ENCODE measurements at places on chromosomes 12 and 14.
A peak's percentile ranks its signal among the peaks of the same experiment; 100 is the strongest.

GRCh38 chr14:73172500-73172899 is 36.2 kb downstream of the PSEN1 start:
- DNase-seq: no peak

- no peak for DNase-seq
Observed at GRCh38 chr14:98903371-98903770, 368.6 kb downstream of the BCL11B start.

DNA sequence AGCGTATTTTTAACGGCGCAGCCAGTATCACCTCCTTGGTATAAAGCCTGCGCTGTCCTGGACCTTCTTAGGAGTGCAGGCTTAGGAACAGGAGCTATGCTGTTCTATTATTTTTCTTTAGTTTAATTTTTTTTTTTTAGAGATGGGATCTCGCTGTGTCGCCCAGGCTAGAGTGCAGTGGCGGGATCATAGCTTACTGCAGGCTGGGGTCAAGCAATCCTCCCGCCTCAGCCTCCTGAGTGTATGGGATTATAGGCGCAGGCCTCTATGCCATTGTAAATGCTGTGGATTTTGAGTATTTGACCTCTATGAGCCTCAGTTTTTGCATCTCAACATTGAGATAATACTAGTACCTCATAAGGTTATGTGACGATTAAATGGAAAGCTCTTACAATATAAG is 4.1 kb downstream of the OR10AD1 start:
- no peak for DNase-seq

- DNase-seq: no peak
Observed at GRCh38 chr12:96368233-96368632, 32.0 kb downstream of the CDK17 start.

DNA sequence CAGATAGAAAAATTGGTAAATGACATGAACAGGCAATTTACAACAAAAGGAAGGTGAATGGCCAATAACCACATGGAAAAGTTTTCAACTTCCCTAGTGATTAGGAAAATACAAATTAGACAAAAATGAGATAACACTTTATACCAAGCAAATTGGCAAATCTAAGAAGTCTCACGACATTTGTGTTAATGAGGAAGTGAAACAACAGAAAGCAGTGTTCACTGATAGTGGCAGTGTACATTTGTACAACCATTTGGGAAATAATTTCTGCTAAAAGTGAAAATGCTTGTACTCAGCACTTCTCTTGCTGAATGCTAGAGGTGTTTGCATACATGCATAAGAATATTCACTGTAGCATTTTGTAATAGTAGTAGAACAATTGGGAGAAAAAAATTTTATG is 126.6 kb downstream of the LLPH start:
- DNase-seq: peak; percentile 57

GRCh38 chr12:132152953-132153352 is 8.7 kb downstream of the NOC4L start:
- DNase-seq: no peak

DNA sequence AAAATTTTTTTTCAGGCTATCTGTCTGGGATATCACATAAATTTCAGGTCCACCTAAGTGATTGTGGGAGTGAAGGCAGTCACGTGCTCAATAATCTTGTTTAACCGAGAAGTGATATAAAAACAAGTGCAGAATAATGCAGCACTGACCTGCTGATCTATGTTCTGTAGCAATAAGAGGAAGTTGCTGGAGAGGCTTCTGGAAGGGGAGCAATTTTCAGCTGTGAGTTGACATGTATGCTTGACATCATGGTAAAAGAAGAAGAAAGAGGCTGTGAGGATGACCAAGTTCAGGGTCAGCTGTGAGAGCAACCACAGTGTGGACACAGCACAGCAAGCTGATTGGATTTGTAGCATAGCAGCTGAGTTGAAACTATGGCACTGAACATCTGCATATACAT is 172.0 kb upstream of the PELI2 start:
- DNase-seq: peak; percentile 58

- no peak for DNase-seq
Observed at GRCh38 chr14:91067186-91067585, 6.7 kb upstream of the RPS6KA5 start.

DNA sequence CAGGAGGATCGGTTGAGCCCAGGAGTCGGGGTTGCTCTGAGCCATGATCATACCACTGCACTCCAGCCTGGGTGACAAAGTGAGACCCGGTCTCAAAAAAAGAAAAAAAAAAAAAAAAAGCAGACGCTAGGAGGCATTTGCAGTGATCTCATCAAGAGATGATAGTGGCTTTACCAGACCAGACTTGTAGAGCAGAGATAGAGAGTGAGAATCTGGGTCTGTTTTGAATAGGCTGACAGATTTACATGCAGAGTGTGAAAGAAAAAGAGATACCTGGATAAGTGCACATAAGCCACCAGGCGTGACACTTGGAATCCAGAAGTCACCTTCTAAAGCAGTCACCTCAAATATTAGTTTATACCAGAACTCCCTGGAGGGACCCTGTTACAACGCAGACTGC is 21.1 kb upstream of the FLRT2 start:
- no peak for DNase-seq

GRCh38 chr14:34232790-34233189 is 229.2 kb downstream of the SPTSSA start:
- DNase-seq: no peak

DNA sequence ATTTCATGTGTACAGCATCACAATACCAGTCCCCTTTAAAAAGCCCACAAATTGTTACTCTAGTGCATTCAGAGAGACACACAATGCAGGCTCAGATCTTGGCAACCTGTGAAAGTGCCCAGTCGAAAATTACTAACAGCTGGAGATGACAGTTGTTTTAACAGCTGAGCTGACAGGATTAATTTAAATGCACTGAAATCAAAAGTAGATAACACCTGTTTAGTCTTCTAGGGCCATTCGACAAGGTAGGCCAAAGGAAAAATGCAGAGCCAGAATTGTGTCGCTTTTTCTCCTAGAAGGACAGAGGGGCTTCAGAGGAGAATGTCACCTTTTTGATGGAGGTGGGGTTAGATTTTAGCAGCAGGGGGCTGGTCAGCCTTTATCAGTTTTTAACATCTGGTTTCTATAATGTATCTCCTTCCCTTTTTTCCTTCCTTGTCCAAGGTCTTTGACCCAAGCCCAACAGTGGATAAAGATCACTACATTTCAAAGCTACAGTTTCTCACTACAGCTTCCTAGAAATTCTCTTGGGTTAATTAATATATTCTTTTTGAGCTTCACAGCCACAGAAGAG is 139.1 kb downstream of the SOX5 start:
- no peak for DNase-seq

- no peak for DNase-seq
Observed at GRCh38 chr14:61212546-61212945, 68.6 kb downstream of the TMEM30B start.

- DNase-seq: no peak
Observed at GRCh38 chr14:23362200-23362599, 2.8 kb downstream of the EFS start.

- DNase-seq: no peak
Observed at GRCh38 chr14:41385797-41386196, 220.9 kb upstream of the LRFN5 start.

DNA sequence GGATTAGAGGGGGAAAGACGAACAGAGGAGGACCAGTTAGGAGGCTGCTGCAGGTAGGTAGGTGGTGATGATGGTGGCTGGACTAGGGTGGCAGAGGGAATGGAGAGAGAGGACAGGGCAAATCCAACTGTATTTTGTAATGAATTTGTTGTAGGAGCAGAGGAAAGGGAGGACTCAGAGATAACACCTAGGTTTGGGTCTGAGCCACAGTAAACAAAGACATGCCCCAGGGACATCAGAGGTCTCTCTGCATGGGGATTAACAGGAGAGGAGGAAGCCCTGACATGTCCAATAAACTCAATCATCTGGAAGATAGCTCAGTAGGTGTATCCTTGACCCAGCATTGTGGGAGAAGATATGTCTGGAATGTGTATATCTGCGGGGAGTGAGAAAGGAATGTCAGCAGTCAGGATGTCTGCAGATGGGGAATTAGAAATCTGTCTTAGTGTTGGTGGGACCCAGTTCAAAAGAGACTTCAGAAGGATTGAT is 4.7 kb upstream of the SLC48A1 start:
- DNase-seq: no peak

GRCh38 chr14:53249059-53249458 is 95.9 kb upstream of the DDHD1 start:
- DNase-seq: no peak

- DNase-seq: no peak
Observed at GRCh38 chr12:32159925-32160324, 53.3 kb downstream of the BICD1 start.

DNA sequence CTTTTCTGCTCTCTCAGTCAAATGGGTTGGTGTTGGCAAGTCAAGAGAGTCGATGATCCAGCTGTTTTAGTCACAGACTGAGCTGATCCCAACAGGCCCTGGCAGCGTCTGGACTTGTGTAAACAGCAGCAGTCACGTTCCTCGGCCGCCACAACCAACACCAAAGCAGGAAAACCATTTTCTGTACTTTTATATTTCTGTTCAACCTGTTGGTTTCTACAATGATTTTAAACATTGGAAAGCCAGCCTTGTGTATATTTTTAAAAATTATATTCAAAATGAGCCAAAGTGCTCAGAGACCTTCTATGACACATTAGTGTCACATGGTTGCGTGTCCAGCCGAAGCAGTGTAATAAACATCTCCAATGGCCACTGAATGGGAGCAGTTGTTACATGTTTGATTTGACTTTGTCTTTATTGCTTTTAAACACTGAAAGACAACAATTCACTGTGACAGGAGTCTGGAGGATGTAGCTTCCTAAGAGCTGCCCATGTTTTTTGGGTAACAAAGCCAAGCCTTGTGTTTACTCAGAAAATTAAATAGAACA is 5.9 kb upstream of the SIVA1 start:
- DNase-seq: no peak

- no peak for DNase-seq
Observed at GRCh38 chr14:102592763-102593060, 263 bp downstream of the RCOR1 start.

GRCh38 chr12:131591136-131591535 is 119.8 kb upstream of the SFSWAP start:
- no peak for DNase-seq

DNA sequence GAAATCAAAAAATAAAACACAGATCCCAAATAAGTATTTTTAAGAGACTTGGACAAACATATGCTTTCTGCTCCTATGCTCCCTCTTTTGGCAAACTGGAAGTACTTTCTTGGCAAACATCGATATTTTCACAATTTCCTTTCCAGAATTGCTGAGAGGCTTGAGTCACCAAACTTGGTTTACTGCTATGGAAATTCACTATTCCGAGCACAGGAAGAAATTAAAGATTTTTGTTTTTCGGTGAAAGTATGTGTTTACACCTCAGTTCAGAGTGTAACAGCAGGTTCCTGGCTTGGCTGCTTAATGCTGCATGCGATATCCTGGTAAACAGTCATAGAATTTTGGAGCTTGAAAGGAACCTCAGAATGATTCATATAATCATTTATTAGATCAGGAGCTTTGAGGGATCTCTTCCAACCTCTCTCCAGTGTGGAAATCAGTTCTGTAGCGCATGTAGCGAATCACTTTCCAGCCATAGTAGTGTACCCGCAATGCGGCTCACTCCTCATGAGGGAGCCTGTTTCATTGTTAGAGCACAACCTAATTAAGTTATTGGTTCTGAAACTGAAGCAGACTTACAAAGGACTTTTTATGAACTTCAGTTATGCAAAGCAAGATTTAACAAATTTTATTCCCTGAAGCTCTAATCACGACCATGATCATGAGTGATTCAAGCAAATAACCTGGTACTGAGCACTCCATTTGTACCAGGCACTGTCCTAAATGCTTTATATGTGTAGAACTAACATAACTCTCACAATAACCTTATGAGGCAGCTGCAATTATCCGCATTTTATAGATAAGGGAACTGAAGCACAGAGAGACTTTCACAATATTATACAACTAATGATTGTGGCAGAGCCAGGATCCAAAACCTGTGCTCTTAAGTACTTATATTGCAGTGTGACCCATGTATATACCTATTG is 56.4 kb upstream of the ATP2A2 start:
- peak; percentile 32 for DNase-seq

DNA sequence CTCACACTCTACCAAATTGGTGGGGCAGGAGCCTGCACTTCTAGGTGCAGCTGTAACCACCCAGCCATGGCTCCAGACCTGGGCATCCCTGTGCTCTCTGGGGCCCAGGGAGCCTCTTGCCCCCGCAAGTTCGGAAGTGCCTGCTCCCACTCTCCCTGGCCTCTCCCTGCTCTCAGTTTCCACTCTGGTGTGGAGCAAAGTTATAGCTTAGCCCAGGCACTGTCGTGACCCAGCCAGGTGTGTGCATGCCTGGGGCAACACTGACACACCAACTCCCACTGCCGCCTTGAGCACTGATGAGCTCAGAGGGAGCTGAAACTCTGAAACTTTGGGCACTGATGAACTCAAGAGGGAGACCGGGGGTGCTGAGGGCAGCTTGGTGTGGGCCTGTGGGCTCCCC is 8.7 kb upstream of the FBXO33 start:
- no peak for DNase-seq

DNA sequence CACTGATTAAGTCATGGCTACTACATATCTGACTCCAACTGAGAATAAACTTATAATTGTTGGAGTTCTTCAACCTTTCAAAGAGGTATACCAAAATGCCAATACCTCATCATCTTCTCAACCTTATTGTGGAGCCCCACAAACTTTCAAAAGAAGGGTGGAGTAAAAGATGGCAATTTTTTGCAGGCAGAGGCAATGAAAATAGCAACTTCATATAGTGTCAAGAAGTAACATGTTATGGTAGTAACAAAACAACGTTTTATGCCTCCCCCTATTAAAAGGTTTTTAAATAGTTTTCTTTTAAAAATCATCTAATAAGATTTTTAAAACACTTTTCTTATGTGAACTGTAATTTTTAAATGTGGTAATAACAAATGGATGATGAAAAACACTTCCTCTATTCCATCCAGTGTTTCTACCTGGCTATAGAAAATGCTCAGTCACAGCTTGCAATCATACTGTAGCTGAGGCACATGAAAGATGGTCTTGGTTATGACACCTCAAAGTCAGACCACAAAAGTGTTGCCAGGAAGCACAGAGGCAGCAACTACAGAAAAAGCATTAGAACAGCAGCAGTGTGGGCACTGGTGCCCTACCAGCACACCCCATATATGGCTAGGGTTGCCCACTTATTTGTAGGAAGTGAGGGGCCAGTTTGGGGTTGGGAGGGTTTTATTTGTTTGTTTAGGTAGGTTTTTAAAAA is 7.0 kb downstream of the PPP1R12A start:
- DNase-seq: no peak

- no peak for DNase-seq
Observed at GRCh38 chr12:95481072-95481471, 7.1 kb downstream of the METAP2 start.

GRCh38 chr12:127239781-127240180 is 1027.2 kb upstream of the TMEM132C start:
- no peak for DNase-seq

DNA sequence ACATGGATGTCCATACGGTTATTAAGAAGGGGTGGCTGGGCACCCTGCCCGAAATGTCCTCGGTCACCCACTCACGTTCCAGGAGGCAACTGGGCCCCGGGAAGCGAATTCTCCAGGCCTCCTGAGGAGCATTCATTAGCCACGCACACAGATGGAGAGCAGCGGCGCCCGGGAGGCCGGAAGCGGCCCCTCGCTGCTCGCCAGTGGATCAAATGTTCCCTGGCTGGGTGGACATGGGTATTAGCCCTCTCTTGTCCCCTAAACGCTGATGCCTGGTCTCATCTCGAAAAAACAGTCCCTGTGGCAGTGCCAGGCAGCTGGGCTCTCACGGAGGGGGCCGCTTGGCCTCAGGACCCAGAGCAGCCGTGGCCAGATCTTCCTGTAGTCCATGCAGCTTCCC is 59.0 kb upstream of the DLK1 start:
- DNase-seq: no peak
